CD4-positive, alpha-beta T cell treated with Interleukin-21 for 1 hour (primary cell): ENCODE measurements at places on chromosomes 7 and 10.

DNA sequence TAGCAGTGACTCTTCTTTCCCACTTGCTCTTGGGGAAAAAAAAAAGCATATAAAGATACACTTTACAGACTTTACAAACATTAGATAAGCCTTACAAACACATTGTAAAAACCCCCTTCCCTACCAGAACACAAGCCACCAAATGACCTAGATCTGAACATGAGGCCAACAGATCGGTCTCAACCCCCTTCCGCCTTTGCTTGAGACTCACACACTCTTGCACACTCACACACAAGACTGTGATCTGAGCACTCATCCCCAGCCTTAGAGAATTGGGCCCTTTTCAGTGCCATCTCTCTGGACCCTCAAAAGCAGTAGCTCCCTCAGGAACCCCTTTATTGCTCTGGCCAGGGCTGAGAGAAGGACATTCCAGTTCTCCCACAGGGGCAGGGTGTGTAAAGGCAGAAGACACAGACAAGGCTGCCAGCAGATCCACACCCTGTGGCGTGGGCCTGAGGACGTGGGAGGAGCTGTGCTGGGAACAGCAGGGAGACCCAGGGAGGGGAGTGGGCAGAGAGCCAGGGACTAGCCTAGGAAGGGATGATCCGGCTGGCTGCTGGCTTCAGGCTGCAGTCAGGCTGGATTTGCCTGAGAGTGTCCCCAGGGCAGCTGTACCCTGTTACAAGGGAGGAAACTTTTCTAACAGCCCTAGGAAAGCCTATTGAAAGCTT lies 206.7 kb downstream of the KIAA1217 start:
- DNase-seq: no peak

- DNase-seq: no peak
Measured at GRCh38 chr7:3244241-3244814, 56.7 kb upstream of the SDK1 start.

GRCh38 chr7:36985316-36985715 lies 261.0 kb upstream of the AOAH start:
- DNase-seq: no peak

GRCh38 chr10:71584461-71584860 lies 135.1 kb downstream of the C10orf105 start:
- no peak for DNase-seq

DNA sequence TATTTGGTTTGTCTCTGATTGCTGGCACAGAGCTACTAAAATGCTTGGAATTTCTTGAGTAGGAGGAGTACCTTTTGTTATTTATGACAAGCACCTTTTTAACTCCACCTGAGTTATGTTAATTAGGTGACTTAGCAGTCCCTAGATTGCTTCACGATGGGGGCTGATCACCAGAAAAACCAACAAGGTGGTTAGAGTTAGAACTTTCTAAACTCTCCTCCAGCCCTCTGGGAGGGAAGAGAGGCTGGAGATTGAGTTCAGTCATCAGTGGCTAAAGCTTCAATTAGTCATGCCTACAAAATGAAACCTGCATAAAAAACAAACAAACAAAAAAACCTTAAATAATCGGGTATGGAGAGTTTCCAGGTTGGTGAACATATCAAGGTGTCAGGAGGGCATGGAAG lies 23.6 kb upstream of the ING3 start:
- DNase-seq: no peak

DNA sequence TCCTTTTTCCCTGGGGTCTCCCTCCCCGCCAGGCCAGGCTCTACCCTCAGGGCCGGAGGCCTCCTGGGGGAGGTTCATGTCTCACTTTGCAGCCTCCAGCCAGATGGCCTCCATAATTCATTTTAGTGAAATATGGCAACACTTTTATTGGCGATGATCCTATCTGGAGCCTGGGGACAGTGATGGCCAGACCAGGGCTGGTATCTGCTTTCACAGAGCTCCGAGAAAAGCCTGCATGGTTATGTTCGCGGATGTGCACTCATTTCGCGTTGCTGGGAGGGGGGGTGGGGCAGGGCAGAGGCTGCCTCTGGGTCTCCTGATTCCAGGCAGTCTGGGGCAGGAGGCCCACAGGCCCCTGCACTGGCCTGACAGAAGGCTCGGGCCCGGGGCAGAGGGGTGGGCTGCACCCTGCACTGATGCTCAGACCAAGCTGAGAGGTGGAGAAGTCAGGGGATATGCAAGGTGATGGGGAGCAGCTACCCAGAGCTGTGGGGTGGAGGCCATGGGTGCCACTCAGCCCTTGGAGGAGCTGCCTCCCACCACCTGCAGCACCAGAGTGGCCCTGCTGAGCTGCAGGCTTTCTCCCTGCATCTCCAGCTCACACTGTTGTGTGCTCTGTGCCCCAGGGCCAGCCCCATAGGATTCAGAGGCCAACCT lies 85.3 kb upstream of the RET start:
- DNase-seq: no peak

DNA sequence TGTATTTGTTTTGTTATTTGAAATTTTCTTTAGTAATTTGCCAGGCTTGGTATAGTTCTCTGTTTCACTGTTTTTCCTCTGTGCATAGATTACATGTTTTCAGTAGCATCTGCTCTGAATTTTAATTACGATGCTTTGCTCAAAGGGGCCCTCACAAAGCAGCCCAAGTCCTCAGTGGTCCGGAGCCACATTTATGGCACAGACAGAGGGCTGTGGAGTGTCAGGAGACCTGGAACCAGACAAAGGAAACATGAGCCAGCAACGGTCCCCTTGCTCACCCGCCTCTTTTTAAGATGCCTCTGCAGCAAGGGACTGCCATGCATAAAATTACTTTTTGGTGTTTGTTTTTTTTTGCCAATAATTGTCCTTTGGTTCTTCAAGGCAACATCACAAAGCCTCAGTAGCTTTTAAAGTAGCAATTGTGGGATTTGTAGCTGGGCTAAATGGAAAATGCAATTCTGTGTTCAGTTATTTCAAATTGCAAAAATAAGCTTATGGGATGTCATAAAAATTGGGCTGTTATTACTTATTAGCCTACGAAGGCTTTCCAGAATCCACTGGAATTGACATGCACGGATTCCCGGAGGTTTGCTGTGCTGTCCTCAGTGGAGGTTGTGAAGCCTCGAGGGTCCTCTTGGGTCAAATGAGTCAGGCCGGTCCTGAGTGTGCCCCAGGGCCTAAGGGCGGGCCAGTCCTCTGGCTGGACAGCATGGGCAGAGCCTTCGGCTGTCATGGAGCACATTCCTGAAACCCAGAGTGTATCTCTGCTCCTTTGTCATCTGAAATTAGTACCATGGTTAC lies 422.8 kb downstream of the GLRX3 start:
- DNase-seq: no peak

- DNase-seq: no peak
Measured at GRCh38 chr10:117635826-117636225, 93.3 kb downstream of the EMX2 start.

DNA sequence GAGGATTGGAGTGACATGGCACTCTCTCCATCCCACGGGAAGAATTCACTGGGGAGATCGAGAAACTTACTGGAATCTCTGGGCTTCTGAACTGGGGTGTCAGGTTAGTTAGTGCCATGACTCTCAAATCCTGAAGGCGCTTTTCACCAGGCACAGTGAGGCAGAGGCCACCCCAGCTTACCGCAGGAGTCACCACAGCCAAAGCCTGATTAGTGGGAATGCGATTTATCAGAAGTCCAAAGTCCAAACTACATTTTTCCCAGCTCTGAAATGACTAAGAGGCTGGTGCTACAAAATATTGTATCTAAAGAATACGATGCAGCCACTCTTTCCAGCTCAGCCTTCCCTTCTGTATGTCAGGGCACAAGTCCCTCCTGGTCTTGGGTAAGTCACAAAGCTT lies 334.8 kb upstream of the SHH start:
- DNase-seq: no peak

DNA sequence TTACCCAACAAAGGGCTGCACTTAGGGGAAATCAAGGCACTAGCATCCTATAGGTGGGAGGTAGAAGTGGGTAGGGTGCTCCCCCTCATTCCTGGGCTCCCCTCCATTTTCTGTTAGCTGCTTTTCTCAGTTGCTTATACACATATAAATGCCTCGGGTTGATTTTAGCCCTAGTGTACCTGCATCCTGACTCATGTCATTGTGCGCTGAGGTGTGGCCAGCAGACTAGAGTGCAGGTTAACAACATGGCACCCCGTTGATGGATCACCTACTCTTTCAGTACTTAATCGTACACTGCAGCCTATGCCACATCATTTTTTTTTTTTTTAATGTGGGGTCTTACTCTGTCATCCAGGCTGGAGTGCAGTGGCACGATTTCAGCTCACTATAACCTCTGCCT lies 144.0 kb upstream of the ITGB1 start:
- no peak for DNase-seq

DNA sequence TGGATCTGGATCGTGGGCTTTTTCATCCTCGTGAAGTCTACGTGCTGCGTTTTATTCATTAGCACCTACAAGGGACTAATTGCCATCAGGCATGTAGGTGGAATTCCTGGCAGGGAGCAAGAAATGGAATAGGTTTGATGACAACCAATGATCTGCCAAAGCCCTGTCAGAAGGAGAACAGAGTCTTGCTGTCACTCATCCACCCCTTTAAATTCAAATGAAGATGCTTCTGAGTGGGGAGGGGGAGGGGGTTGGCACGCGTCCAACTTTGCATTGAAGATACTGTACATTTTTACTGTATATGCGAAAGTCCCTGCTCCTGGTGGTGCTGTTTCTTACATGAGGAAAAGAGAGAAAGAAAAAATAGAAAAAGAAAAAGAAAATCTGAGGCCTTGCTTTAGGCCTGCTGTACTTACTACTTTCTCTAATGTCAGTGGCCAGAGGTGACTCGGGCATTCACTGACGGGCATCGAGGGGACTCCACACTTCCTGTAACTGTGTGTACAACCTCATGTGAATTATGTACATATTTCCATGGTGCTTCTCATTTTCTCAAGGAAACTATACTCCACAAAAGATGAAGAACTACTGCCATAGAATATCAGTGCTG lies 569.1 kb downstream of the INHBA start:
- no peak for DNase-seq

DNA sequence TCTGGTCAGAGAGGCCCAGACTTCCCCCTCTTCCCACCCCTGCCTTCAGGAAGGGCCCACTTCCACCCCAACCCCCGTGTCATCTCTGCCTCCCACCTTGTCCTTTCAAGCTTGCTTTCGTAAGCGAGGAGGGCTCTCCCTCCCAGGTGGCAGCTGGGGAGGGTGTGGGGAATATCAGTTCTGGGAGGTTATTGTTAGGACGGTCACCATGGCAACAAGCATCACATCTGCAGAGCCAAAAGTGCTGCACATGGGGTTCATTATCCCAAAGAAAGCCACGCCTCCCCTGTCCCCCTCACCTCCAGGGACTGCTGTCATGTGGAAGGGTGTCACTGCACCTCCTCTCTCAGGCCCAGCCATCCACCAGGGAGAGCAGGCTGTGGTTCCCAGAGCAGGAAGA lies 2.6 kb upstream of the CAMK2B start:
- DNase-seq: no peak

DNA sequence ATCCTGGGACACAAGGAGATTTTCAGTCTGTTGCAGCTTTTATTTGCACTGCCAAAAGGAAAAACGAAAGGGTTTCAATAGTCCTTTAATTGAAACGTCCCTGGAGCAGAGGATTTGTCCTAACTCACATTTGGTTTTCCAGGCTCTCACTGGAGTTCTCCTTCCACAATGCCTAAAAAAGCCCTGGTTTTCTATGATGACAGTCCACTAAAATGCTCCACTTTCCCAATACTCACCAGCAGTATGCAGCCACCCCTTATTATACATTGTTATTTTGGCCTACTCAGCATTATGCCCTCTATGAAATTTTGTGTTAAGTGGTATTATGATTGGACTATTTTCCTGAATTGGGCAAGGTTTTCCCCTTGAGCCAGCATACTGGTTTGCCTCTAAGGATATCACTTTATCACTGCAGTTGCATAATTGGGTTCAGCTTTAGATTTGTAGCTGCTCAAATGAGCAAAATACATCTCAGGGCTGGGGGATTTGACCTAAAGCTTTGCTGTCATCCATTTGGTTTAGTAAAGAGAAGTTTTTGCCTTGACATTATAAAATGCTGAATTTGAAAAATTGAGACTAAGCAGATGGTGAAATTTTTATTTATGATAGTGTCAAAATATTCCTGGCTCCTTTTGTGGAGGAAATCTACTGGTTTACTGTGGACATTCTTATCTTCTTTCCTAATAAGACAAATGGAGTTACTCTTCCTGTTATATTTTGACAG lies 239.2 kb downstream of the RNLS start:
- no peak for DNase-seq

- no peak for DNase-seq
Measured at GRCh38 chr7:3399858-3400257, 98.8 kb downstream of the SDK1 start.

DNA sequence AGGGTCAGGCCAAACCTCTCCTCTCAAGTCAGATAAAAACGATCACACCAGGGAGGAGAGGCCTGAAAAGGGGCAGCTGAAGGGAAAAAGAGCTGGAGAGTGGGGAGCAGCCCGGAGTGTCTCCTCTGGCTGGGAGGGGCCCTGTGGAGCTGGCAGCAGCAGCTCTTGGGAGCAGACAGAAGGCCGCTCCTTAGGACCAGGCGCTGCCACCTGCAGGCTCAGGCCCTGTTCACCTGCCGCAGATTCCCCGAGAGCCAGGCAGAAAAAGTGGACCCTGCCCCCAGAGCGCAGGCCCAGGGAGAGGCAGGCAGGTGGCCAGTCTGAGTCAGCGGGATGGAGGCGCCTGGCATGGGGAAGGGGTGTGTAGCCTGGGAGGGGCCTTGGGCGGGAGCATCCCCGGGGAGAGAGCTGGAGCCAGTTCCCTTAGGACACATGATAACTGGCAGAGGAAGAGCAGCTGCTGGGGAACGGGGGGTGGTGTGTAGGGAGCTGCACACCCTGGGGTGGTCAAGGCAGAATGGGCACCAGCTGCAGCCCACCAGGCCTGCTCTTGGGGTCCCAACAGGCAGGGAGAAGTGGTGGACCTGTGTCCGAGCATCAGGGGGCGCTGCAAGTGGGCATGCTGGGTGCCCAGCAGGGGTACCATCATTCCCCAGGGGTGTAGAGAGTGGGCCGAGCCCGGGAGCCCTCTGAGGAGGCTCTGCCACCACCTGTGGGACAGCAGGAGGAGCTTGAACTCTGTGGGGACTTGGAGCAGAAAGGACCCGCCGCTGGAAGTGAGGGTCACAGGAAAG lies 177.2 kb upstream of the RHEB start:
- DNase-seq: no peak

GRCh38 chr10:128549101-128549608 lies 422.9 kb upstream of the MKI67 start:
- DNase-seq: no peak

GRCh38 chr7:87151002-87151728 lies 1.1 kb upstream of the DMTF1 start:
- DNase-seq: no peak

DNA sequence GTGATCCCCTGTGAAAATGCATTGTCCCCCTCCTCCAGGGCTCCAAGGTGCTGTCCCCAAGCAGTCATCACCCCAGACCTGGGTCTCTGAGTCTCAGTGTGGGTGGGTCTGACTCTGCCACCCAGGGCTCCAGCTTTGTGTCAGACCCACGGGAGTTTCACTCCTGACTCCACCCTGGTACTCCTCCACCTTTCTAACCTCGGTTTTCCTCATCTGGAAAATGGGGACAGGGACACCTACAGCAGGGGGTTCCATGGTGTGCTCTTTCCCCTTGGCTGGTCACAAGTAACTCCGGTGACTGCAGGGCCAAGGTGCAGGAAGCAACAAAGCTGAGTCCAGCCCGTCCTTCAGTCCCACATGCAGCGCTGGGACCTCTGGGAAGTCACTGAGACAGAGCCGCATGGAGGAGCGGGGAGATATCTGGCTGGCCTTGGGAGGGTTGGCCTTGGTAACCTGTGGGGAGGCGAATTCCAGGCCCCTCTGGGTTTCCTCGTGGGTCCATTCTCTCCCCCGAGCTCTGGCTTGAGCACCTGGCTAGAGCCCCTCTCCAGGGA lies 41.8 kb upstream of the RABGEF1 start:
- DNase-seq: no peak

- DNase-seq: no peak
Measured at GRCh38 chr10:70692043-70692603, 19.8 kb downstream of the ADAMTS14 start.
